Substantia nigra (tissue), 51 donors: ENCODE measurements at places on chromosomes 4 and X.

- no peak for DNase-seq
Observed at GRCh38 chr4:100985576-100985975, 361.8 kb downstream of the PPP3CA start.

DNA sequence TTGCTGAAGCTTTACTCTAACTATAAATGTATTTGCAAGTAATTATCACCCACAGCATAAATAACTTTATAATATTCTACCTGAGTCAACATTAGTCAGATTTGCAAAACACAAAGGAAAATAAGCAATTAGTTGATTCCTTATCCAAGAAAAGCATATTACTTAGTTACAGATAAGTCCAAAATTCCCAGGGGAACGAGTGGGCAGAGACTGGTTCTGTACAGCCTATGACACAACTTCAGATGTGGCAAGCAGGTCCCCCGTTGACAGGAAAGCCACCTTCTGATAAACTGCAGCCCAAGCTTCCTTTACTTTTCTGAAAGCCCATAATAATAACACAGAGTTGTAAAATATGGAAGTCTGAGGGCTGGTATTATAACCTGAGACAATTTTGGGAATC lies 62.4 kb upstream of the NDP start:
- DNase-seq, result no peak

DNA sequence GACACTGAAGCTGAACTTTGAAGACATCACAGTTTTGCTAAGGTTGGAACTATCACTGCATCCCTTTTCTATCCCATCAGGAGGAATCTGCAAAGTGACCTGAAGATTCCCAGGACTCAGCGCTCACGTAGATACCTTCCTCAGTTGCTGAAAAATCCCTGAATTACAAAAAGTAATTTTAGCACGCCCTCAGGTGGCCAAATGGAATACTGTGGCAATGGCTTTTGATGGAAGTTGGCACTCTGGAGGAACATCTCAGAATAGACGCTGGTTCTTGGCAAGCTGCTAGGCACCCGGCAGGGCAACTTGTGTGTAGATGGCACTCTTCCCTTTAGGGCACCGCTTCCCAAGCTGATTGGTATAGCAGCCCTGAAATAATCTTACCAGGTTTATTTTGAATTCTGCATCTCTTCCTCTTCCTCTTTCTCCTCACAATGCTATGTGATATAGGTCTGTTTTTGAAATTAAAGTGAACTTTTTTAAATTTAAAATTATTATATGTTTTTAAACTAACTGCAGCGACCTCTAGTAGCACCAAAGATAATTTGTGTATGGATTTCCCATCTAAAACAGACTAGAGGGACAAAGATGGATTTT lies 16.3 kb upstream of the ESX1 start:
- peak; percentile 27 for DNase-seq

- DNase-seq, result no peak
Observed at GRCh38 chr4:158782551-158783360, 13.9 kb downstream of the FNIP2 start.

- no peak for DNase-seq
Observed at GRCh38 chr4:74541667-74542066, 96.7 kb downstream of the AREG start.

- DNase-seq, result no peak
Observed at GRCh38 chr4:3703343-3703676, 62.9 kb upstream of the ADRA2C start.

DNA sequence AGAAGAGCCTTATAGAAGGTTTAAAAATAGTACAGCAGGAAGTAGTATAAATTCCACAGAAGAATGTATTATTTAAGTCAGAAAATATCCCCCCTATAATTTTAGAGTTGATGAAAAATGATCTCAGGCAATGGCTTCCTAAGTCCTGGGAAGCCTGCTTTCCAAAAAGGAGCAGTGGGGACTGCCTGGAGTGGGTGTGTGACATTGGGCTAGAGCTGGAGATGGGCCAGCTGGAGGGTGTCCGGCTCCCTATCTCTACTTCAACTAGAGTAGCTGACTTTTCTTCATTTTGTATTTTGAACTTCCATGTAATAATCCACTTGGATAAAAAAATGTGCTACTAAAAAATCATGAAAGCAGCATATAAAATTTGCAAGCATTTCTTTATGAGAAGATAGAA lies 253.9 kb downstream of the ANK2 start:
- DNase-seq, result no peak

DNA sequence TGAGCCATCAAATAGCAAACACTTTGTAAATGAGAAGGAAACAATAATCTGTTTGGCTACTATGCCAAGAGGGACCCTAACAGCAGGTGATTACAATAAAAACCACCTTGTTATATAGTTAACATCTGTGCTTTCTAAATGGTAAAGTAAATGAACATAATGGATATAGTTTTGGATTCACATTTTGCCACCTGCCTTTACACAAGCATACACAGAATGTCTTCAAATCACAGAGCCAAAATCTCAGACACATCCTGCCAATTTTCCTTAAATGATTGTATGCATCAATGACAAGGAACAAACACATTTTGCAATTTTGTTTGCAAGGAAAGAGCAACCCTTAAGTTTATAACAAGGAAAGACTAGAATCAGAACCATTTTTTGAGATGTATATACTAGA lies 334.2 kb downstream of the FSTL5 start:
- no peak for DNase-seq

GRCh38 chr4:87717276-87718031 lies 67.4 kb downstream of the DMP1 start:
- no peak for DNase-seq

DNA sequence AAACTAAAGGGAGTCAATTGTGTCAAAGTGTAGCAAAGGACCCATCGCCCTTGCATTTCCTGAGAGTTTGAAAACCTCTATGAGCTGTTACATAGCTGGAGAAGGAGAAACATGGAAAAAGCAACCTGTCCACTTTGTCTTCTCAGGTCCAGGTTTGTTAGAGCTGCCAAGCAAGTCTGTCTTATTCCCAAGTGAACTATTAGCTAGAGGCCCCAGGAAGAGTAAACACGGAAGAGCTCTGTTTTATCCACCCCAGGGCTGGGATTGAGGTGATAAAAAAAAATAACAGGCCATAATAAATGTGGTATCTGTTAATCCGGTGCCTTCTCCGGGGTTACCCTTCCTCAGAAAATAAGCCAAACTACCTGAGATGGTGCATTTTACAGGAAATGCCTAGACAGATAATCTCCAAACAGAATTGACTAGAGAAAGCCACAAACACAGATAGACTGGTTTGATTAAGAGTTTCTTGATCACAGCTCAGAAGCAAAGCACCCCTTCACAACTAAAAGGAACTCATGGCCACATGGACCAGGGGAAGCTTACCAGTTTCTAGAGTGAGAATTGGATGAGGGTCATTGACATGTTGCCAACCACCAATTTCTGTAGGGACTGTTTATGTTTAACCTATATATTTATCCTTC lies 35.9 kb upstream of the RELL1 start:
- no peak for DNase-seq

DNA sequence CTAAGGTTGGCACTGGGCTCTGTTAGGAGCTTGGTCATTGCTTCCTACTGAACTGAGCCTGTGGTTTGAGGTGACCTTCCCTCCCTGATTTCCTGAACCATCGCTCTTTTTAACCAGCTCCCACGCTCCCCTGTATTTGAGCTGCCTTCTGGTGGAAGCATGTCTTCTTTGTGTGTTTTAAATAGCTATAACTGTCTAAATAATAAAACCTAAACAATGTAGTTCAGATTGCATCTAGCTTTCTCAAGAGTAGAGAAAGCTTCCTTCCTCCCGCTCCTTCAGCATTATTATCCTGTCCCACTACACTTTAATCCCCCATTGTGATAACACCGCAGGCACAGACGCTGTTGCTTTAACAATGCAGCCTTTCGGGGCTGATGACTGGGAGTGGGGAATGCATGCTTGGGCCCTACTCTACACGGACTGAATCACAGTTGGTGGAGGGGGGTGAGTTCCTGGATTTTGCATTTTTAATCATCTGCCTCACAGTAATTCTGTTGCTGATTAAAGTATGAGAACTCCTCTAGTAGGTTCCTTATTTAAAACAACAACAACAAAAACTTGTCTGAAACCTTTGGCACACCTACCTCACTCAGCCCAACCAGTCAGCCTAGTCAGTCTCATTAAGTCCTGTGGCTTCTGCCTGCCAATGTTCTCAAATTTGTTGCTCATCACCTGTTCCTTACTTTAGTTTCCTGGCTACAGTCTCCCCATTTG lies 6.6 kb downstream of the SMS start:
- DNase-seq, result no peak

- no peak for DNase-seq
Observed at GRCh38 chr4:182384631-182385091, 141.5 kb downstream of the TENM3 start.

- DNase-seq, result no peak
Observed at GRCh38 chr4:73998040-73999011, at the start of gene CXCL5. TSS of gene CXCL5 (minus strand) at chr4:73998677. CDS start at chr4:73998581, 96 bp downstream.

DNA sequence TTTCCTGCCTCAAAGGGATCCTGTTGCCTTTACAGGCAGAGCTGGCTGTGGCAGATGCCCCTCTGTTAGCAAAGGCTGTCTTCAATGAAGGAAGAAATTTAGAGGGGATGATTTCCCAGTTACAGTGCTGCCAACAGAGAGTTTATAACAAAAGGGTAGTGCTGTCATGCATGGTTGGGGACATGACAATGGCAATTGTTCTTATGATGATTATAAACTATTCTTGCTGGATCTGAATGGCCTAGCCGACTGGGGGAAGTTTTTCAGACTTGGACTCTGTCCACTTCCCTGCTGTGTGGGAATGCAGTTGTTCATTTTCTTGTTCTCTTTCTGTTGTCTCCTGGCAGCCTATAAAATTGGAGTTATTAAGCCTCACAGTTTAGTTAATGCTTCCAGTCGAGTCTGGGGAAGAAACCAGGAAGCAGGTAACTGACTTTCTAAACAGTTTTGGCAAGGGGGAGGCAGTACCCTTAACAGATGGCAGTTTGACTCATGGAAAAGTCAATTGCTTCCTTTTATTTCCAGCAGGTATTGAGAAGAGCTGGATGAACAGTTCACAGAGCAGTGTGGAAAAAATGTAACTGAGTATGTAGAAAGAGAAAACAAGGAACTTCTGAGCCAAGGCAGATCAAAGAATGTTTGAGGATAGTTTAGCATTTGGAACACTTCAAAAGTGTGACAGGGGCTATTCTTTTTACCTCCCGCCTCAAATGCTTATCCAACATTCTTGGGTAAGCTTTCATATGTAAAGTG lies 582.6 kb downstream of the RAPGEF2 start:
- DNase-seq, result no peak

GRCh38 chr4:14143892-14144291 lies 516.4 kb upstream of the BOD1L1 start:
- DNase-seq, result no peak

DNA sequence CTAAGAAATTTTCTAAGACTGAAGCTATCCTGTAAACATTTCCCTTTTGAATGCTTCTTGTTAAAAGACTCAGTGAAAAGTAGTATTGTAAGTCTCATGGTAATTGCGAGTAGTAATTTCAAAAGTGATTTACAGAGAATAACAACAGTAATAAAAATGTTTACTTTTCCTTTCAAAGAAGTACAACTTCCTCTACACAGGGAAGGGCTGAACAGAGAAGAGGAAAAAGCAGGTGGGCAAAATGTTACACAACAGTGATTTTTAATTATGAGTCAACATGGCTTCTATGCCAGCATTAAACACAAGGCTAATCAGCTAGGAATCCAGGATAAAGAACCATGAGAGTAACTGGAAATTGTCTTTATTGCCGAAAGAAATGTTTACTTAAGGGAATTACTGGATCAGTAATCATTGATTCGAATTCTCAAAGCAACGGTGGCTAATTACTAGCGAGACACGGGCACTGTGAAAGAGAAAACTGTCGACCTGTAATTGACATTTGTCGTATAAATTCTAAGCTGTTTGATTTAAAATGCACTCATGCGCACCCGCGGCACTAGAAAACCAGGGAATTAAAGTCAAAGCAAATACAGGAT lies 15.4 kb downstream of the UTP3 start:
- DNase-seq, result no peak

GRCh38 chrX:105328773-105329172 lies 108.3 kb upstream of the TEX13A start:
- DNase-seq, result no peak
